Stimulated activated CD4-positive, alpha-beta T cell treated with anti-CD3 and anti-CD28 coated beads, Interleukin-12 subunit alpha, Interleukin-12 subunit beta, amount 100 ng/mL, for 48 hours (primary cell): ENCODE measurements at places on chromosomes 1 and 21.

- no peak for DNase-seq
These were observed 205.5 kb downstream of the PTBP2 start for GRCh38 chr1:96927125-96927524.

DNA sequence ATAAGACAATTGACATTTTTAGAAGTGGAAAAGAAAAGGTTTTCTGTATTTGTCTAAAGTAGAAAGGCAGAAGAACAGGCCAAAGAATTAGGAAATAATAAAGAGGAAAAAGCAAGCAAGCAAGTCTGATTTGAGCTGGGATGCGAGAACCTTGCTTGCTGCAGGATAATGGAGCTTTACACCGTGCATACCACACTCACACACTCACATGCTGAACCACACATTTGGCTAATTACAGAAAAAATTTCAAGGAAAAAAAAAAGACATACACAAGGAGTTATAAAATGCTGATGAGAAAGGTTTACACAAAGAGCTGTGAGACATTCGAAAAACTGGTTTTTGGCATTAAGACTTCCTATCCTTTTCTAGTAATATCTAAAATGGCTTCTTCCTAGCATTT, 593.9 kb downstream of the KIF26B start:
- DNase-seq: no peak

DNA sequence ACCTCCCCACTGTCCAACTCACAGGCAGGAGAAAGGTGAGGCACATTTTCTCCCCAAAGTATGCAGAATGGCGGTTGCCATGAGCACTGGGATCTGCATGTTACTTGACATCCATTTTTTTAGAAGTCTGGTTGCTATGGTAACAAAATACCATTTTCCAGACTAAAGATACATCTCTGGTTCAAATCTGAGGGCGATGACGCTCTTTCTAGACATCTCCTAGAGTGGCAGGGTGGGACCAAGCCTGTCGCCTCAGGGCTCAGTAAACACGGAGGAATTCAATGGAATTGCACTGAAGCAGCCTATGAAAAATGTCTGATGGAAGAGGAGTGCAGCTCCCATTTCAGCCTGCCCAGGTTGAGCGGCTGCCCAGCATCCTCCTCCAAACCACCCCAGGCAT, 21.5 kb upstream of the FAM43B start:
- no peak for DNase-seq

- no peak for DNase-seq
These were observed 52.0 kb upstream of the RGS2 start for GRCh38 chr1:192756847-192757246.

DNA sequence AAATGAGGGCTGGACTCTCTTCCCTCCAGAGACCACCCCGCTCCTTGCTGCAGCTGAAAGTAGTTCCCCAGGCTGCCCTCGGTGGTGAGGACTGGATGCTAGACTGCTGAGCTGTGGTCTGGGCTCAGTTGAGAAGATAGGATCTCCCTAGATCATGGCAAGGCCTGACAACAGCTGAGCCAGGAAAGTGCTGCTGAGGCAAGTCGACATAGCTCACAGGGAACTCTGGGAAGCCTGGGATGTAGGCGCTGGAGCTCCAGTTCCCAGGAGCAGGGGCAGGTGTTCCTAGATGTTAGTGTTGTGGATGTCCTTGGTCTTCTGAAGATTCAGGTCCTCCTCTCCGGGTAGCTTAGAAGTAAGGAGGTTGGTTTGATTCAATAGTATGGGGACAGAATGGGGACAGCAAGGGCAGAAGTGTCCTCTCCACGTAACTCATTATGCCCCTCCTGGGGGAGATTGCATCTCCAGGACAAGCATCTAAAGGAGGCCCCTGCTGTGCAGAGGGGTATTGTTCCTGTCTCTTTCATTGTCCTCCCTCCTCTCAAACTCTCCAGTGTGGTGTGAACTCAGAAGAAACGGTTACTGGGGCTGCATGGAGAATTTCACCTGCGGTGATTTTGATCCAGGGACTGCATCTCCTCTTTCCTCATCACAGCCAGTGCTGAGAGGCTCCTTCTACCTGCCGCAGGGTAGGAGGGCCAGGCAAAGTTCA, 3.7 kb downstream of the CYB561D1 start:
- DNase-seq: no peak

GRCh38 chr1:6016191-6016865, 24.1 kb upstream of the NPHP4 start:
- no peak for DNase-seq

DNA sequence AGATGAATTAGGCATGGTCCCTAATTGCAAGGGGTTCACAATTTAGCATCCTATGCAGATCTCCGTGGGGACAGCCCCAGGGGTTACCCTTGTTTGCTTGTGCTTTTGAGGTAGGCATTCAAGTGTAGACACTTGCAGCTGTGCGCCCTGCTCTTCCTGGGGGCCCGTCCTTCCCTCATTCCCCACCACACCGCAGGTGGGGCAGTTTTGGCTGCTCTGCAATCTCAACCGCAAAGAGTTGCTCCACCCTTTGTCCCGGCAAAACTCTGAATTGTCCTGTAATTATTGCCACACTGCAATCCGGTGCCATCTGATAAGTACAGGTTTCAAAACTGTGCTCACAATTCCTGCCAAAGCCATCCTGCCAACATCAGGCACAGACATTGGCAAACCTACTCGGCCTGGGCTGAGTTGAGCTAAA, 65.4 kb upstream of the LYST start:
- DNase-seq: no peak
